ENCODE measurements at places on chromosomes 2 and 18.

GRCh38 chr2:36653967-36654694, 42.4 kb upstream of the VIT start:
- DNase-seq = no peak

- DNase-seq = no peak
These were observed 49.3 kb downstream of the HIBCH start for GRCh38 chr2:190270298-190270697.

DNA sequence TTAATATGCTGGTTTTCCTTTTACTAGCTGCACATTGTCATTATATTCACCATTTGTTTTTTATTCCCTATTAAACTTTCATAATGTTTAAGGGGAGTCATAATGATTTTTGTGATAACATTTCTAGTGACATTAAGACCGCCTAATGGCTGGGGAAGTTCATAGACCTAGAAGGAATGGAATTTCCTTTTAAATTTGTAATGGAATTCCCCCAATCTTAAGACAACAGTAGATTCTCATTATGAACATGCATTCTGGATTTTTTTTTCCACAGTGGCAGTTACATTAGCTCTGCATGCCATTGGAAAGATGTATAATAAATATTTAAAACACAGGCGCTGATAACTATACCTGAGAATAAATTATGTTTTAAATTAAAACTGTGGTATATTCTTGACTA, 8.4 kb downstream of the YPEL5 start:
- DNase-seq = peak; percentile 77

DNA sequence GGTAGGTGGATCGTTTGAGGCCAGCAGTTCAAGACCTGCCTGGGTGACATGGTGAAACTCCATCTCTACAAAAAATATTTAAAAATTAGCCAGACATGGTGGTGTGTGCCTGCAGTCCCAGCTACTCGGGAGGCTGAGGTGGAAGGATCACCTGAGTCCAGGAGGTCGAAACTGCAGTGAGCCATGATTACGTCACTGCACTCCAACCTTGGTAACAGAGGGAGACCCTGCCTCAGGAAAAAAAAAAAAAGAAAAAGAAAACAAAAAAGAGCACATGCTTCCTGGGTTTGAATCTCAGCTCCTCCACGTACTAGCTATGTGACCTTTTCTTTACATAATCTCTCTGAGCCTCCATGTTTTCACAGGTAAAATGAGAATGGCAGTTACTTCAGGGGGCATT, 107.5 kb upstream of the STPG4 start:
- no peak for DNase-seq

GRCh38 chr18:79062806-79063205, 6.4 kb upstream of the ATP9B start:
- no peak for DNase-seq

GRCh38 chr2:238466243-238466756, 39.6 kb downstream of the ASB1 start:
- DNase-seq = no peak

DNA sequence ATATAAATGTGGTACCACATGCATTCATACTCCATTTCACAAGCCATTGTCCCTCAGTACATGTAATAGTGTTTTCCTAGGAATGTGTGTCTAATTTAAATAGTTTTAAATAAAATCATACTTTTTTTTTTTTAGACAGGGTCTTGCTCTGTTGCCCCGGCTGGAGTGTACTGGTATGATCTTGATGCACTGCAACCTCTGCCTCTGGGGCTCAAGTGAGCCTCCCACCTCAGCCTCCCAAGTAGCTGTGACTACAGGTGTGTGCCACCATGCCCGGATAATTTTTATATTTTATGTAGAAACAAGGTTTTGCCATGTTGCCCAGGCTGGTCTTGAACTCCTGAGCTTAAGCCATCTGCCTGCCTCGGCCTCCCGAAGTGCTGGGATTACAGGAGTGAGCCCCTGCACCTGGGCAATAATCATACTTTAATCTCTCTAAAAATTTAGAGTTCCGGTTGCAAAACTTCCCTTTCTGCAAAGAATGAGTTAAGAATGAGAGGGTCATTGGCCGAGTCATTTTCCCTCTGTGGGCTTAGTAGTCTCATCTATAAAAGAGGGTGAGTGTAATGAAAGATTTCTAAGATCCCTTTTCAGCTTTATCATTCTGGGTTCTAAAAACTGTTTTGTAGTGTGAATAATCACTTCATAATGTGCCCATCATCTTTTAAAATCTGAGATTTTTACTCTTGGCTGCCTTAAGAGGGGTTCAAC, 116.0 kb upstream of the PELI1 start:
- DNase-seq = no peak

- no peak for DNase-seq
These were observed 276.4 kb downstream of the RPIA start for GRCh38 chr2:88967844-88968243.

DNA sequence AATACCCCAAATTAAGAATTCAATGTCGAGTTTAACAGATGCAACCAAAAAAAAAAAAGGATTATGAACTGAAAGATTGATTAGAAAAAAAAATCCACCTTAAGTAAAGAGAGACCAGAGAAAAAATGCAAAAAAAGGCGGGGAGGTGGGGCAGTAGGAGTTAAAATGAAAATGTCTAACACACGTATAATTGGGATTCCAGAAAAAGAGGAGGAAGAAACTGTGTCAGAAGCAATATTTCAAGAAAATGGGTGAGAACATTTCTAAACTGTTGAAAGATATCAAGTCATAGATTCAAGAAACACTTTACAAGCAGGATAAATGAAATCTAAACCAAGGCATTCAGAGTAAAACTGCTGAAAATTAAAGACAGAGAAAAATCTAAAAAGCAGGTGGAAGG, 226.9 kb downstream of the KLHL29 start:
- no peak for DNase-seq

All from endothelial cell of umbilical vein (primary cell).